AG04449 (cell line): ENCODE measurements at places on chromosomes 13 and 19.

DNA sequence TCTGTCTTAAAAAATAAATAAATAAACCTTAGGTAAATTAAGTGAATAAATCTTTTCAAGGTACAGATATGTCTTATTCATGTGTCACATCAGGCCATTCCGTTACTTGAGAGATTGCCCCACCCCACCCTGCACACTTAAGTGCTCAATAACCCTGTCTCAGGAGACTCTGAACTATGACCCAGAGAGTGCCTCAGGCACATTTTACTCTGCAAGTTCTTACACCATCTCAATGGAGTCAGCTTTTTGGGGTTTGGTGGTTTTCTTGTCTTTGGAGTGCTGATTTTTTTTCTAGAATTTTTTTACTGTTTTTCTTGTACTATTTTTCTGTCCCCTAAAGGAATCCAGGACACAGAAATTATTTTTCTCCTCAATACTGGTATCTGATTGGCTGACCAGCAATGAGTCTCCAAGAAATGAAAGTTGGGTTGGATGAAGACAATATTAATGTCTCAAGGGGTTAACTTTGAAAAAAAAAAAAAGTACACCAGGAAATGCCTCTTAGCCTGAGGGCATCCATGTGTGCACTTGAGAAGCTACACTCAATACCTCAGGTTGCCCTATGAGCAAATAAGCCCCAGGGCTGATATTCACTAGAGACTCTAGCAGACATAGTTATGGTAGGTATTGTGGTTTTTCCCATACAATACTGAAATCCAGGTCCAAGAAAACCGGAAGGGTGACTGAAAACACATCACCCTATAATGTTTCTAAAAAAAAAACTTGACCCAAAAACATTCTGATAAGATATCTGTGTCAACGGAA is 114.6 kb upstream of the ZNF91 start:
- DNase-seq = no peak

- no peak for DNase-seq
These were observed 1.7 kb upstream of the SBK3 start for GRCh38 chr19:55546822-55547614.

GRCh38 chr19:54674021-54674617 is 11.3 kb downstream of the LILRB4 start:
- no peak for DNase-seq

GRCh38 chr19:33781415-33781935 is 15.2 kb upstream of the KCTD15 start:
- no peak for DNase-seq

GRCh38 chr19:55077106-55077505 is 1.4 kb downstream of the EPS8L1 start:
- no peak for DNase-seq

- peak; percentile 24 for DNase-seq
These were observed 121.6 kb downstream of the CYSLTR2 start for GRCh38 chr13:48775285-48775684.

DNA sequence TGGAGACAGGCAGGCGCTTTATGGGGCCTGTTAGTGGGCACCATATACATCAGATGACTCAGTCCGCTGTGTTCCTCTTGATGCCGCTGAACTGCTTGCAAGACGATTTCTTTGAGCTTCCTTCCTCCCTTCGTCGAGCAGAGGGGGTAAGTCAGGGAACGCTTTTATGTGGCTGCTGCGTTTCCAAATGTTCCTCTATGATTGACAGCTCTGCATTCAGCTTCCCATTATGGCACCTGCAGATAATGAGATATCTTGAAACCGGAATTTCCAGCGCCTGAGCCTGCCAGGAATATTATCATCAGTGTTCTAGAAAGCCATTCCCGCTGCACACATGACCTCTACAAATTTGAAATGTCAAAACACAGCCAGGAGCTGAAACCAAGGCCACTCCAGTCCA is 257.0 kb downstream of the TSHZ3 start:
- DNase-seq = no peak

DNA sequence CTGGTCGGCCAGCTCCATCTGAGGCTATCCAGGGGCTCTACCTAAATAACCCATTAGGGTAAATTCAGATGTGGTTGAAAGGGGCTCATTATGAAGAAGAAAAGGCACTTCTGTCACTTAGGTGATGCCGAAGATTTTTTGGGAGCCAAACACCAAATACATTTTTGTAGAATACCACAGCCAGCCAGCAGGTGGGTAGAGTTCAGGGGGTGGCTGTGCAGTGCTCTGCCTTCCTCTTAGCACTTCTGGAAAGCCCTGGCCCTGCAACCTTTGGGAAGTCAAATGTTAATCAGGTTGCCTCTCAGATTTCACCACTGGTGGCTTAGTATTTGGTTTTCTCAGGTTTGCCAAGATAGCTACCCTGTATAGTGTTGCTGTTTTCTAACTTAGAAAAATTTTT is 18.5 kb upstream of the GPR18 start:
- no peak for DNase-seq

GRCh38 chr19:52993342-52994178 is 20.2 kb upstream of the ERVV-1 start:
- DNase-seq = no peak

- no peak for DNase-seq
These were observed 1703.6 kb downstream of the EFNB2 start for GRCh38 chr13:104831831-104832230.

DNA sequence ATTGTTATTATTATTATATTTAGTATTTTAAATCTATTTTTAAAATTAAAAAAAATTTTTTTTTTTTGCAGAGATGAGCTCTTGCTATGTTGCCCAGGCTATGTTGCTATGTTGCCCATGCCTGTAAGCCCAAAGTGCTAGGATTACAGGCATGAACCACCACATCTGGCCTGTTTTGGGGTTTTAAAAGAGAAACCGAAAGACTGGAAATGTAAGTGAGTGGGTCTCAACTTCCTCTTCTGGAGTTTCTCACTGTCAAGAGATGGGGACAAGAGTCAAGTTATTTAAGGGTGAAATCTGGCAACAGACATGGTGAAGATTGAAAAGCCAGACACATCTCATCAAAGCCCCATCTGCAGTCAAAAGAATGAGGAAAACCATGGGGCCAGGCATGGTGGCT is 4.2 kb upstream of the OR7G3 start:
- no peak for DNase-seq

GRCh38 chr19:43667126-43667875 is 2.7 kb downstream of the PLAUR start:
- no peak for DNase-seq

GRCh38 chr19:38944981-38945506 is 14.3 kb downstream of the MRPS12 start:
- DNase-seq = no peak
